ENCODE measurements at places on chromosomes 1 and 21. TPM values are rescaled to one million over a fixed set of nuclear protein-coding genes. Genes with fewer than 3 reads are reported as not detected.

KRTAP25-1 gene
- total RNA-seq = not detected

TTC4 gene
- 41.6 TPM for total RNA-seq

FAAH gene
- total RNA-seq = 6.8 TPM

BCL2L15 gene
- 0.40 TPM for total RNA-seq

ATP13A2 gene
- total RNA-seq = 46.9 TPM

KCNA2 gene
- total RNA-seq = 0.58 TPM

OR2T11 gene
- total RNA-seq = not detected

IVL gene
- total RNA-seq = not detected

OR2G6 gene
- not detected for total RNA-seq

DEDD gene
- total RNA-seq = 46.2 TPM

All from activated CD4-positive, alpha-beta T cell treated with anti-CD3 and anti-CD28 coated beads, Interleukin-2, amount 10 ng/mL, durations not matched to agents 24 days and 14 days (primary cell).